ENCODE measurements at places on chromosomes 11 and 22. TPM values are rescaled to one million over a fixed set of nuclear protein-coding genes. Genes with fewer than 3 reads are reported as not detected.

DNA sequence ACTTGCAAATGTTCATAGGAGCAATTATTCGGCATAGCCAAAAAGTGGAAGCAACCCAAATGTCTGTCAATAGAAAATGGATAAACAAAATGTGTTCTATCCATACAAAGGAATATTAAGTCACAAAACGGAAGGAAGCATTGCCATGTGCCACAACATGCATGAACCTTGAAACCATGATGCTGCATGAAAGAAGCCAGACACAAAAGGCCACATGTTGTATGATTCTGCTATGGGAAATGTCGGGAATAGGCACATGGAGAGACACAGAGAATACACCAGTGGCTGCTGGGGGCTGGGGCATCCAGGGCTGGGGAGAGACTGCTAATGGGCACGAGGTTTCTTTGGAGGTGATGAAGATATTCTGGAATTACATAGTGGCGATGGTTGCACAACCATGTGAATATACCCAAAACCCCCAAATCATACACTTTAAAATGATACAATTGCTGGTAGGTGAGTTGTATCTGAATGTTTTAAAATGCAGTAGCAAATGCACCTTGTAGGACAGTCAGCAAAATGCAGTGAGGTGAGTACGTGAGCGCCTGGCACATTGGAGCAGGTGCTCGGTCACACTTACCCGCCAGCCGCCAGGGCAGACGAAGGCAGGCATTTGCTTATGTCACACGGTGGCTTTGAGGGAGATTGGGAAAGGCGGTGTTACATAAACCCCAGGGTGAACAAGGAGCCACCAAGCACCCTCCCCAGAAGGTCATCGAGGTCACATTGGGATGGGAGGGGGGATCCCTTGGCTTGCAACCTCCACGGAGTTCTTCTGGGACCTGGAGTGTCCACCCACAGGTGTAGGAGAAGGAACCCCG, 6.3 kb upstream of the OSM start:
- no peak for DNase-seq

DNA sequence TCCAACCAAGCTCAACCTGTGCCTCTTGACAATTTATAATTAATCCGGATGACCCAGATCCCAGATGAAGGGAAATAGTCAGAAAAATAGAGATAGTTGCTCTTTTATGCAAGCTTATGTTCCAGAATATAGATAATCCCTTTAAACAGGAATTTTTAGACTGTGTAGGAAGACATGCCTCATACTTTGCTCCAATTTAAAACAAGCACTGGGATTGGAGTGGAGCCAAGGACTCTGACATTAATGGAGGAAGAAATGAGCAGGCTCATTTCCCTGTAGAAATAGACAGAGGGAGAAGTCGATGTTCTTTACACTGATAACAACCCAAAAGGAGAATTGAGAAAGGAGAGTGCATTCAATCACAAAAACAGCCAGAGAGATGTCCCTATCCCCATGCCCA, 70.1 kb upstream of the LRRC55 start:
- no peak for DNase-seq

GRCh38 chr11:31814176-31814868, 3.2 kb upstream of the PAX6 start:
- DNase-seq: no peak

TMPRSS5 gene
- total RNA-seq: 0.89 TPM
